Omental fat pad (tissue), 4 donors: ENCODE measurements at places on chromosomes 11 and 22.

DNA sequence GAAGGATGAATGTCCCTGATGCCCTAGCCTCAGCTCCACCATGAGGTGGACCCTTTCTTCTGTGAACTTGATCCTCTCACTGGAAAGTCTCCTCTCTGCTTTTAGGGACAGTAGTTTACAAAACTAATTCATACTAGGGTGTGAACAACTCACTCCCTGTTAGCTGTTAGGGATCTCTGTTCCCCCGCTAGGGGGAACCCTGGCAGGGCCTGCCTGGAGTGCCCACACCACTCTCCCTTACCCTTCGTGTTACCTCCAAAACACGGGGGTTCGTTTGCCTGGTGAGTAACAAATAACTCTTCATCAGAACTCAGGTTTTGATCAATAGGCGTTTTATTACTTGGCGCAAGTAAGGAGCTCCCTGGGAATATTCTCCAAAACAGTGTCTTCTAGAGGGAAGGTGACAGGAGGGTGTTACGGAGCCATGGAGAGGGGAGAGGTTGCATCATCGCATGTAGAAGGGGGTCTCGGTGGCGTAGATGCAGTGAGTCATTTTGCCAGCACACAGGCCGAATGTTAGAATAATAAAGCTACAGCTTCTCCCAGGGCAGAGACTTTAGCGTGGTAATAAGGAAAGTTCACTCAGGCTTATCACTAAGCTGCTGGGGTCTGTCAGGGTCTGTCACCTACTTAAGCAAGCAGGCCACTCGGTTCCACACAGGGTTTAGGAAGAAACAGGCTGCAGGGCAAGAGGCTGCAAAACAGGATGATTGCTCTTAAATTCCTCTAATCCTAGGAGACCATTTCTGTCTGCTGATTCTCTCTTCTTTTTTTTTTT lies 45.8 kb downstream of the C11orf96 start:
- no peak for DNase-seq

DNA sequence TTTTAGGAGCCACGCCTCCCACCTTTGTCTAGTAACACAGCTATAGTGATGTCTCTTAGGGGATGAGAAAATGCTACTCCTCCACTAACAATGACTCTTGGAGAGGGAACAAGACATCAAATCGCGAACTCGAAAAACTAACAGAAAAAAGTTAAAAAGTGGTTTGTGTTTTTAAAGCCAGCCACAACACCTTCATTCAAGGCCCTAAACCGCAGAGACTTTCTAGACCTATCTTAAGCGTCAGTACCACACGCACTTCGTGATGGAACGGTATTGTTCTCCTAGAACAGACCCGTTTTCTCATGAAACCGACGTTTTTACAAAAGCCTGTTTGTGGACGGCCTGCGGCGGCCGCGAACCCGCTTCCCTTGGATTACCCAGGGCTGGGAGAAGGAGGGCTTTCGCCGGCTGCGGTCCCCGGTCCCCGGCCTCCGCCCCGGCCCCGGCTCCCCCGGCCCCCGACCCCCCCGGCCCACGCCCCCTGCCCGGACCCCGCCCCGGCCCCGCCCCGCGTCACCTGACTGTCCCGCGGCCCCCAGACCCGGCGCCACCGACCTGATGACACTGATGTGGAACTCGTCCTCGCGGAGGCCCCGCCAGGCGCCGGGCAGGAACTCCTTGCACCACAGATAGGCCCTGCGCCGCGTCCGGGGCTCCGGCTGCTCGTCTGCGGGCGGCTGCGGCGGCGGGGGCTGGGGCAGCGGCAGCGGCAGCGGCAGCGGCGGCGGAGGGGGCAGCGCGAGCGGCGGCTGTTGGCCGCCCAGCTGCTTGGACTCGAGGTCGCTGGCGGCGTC lies 718 bp downstream of the CHKA start:
- DNase-seq = no peak

DNA sequence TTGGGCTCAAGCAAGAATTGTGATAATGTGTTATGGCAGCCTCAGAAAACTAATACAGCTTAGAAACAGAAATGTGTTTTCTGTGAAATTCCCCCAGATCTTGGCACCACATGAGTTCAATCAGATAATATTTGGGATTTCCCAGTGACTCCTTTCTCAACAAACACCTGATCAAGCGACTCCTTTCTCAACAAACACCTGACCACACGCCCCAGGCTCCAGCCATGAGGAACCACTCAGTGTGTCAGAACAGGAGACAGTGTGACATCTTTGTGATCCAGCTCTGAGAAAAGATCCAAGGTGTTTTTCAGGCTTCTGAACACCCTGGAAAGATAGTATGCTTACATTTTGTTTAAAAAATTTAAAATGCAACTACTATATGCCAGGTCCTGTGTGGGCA lies 1.9 kb upstream of the UVRAG start:
- DNase-seq = no peak

DNA sequence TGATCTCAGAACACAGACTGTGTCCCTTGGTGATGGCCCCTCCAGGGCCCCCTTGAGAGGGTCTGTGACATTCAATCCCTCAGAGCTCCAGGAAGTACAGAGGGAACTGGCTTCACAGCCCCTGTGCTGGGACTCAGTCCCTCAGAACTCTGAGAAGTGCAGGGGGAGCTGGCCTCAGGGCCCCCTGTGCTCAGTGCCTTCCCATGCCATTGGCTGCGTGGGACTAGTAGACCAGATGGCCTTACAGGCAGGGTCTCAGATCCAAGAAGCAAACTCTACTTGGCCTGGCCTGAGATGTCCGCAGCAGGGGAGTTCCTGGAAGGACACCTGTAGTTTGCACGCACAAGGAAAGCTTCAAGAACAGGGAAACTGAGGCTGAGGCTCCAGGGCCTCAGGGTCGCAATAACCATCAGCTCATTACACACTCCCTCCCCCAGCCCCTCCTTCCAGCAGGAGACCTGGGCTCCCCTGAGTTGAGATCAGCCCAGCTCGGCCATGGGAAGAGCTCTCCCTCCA lies 138.4 kb downstream of the BRD1 start:
- DNase-seq = no peak

DNA sequence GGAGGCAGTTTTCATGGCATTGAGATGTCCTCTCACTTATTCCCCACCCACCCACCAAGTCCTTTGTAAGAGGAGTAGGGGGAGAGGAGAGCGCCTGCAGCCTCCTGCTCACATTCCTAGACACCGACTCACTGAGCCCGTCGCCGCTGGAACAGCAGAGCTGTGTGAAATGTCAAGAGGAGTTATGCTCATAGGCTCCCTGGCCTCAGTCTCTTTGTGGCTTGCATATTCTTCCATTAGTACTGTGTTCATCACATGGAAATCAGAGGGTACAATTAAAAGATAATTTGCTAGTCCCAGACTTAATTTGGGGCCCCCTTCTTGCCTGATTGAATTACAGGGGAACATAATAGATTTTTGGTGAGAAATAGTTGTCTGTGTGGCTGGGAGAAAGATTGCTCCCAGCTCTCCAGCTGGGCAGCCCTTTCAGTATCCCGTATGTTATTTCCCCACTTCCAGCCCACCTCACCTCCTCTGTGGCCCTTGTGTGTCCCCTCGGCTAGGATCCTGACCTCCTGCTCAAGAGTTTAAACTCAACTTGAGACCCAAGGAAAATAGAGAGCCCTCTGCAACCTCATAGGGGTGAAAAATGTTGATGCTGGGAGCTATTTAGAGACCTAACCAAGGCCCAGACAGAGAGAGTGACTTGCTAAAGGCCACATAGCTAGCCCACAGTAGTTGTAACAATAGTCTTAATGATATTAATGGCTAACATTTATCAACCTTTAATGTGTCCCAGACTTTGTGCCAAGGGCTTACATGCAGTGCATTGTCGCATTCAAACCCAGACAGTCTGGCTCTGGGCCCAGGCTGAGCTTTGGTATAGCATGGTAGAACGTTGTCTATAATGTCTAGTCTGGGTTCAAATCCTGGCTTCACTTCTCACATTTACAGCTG lies 32.2 kb downstream of the LIMK2 start:
- DNase-seq = no peak

DNA sequence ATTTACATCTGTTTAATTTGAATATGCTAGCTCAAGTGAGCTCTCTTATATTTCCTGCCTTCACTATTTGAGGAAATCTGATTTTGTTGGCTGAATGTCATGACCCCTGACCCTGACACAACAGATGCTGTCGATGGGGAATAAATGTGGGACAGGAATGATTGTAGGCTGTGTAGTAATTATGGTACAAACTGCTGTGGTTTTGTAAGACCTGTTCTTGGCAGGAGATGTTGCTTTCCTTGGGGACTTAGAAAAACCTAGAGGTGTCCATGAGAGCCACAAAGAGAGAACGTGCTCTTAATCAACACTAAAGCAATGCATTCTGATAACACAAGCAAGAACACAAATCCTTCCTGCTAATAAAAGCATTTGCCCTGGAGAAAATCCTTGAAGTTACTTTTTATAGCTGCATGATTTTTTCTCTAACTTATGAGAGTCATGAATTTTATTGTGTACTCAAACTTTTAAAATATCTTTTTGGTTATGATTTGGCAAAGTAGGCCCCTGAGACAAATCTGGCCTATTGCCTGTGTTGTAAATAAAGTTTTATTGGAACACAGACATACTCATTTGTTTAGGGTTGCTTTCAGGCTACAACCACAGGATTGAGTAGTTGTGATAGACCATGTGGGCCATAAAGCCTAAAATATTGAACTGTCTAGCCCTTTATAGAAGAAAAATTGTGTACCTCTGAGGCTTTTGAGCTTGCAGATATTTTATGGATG lies 90.2 kb downstream of the DDX10 start:
- no peak for DNase-seq

- DNase-seq = no peak
Measured at GRCh38 chr11:8793114-8793777, 110.7 kb downstream of the RPL27A start.

GRCh38 chr11:78802058-78802761 lies 227.5 kb upstream of the NARS2 start:
- DNase-seq = no peak

DNA sequence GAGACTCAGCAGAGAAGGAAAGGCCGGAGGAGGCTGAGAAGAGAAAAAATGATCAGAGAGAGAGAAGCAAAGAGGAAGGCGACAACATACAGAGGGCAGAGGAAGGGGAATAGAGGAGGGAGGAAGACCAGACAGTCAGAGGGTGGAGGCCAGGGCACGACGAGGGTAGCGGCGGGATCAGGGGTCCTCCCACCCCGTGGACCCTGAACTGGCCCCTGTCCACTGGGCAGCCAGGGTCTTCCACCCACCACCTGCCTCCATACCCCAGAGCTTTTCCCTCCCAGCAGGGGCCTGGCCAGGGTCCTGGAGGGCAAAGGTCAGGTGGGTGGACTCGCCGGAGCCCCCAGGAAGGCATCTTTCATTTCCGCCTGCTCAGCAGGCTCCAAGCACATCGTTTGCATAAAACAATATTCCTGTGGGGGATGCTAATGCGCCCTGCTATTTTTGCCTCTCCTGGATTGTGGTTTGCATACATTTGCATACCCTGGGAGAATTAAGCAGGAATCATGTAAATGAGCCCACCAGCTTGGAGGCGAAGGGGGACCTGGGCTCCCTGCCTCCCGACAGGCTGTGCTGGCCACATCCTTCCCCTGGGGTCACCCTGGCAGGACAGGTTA lies 394.1 kb downstream of the MN1 start:
- DNase-seq = no peak

DNA sequence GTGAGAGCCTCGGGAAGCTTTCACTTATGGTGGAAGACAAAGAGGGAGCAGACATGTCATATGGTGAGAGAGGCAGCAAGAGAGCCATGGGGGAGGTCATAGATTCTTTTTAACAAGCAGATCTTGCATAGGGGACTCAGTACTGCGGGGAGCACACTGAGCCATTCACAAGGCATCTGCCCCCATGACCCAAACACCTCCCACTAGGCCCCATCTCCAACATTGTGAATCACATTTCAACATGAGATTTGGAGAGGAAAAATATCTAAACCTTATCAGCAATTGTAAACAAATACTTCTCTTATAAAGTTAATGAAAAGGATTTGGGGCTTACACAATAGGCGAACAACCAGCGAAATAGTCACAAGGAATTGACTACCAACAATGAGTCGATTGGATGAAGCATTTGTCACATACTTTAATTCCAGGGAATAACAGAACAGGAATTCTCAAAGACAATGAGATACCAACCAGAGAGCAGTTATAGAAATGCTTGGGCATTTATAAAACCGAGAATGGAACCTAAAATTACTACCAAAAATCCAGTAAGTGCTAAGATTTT lies 7.3 kb downstream of the DDI1 start:
- no peak for DNase-seq

- DNase-seq = no peak
Measured at GRCh38 chr22:37665487-37665886, 7.0 kb downstream of the PDXP start.

- DNase-seq = no peak
Measured at GRCh38 chr22:29948385-29948769, 65.4 kb downstream of the MTMR3 start.

DNA sequence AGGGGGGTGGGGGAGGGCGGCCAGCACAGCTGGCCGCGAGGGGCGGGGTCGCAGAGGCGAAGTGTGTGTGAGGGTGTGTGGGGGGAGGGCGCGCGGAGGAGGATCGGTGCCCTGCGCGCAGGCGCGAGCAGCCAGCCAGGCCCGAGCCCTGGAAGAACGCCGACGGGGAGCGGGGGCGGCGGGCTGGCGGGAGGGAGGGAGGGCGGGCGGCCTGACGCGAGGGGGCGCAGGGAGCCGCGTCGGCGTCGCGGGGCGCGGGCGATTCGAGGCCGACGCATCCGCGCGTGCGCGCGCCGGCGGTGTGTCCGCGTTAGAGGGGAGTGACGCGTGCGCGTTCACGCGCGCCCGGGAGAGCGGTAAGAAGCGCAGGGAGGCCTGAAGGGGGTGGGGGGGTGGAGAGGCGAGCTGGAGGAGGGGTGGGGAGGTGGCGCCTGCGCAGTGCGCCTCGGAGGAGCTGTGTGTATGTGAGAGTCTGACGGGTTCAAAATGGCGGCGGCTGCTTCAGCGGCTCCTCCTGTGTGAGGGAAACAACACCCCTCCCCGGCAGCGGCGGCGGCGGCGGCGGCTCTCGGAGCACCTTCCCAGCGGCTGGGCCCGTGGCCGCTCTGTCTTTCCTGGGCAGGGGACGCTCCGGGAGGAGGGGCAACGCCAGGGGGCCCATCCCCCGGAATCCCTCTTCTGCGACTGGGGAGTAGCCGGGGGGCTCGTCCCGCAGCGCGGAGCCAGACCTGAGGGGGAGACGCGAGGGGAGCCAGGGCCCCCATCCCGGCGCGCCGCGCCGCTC lies at the start of gene KDM2A:
KDM2A (plus strand) TSS at position 463 of the 784 bp plus-strand sequence. CDS start 2,054 bp downstream, outside the sequence.
- peak; percentile 85 for DNase-seq

DNA sequence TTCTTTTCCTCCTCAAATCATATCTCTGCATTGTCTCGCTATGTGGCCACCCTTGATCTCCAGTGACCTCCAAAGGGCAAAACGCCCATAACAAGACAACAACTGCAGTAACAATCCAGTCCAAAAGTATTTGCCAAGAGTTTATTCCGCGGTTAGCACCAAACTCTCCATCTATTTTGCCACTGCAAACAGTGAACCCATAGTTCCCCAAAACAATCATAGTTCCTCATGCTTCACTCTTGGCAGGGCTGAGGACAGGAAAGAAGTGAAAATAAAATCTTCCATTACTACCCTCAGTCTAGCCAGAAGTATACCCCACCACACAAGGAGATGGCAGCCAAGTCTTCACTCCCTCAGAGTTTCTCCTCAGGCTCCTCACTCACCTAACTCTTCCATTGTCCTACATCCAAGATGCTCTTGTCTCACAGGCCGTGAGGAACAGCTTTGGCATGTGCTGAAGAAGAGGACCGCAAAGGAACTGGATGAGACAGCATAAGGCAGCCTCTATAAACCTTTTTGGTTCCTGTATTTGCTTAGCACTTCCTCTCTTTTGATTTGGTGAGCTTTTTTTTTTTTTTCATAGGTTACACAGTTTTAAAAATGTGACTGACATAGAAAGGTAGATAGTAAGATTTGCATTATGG lies at the start of gene LPXN:
LPXN (minus strand) TSS at position 480 of the 644 bp plus-strand sequence; CDS start at position 396, 84 bp downstream.
- no peak for DNase-seq
